ENCODE measurements at places on chromosomes 6 and 20.

DNA sequence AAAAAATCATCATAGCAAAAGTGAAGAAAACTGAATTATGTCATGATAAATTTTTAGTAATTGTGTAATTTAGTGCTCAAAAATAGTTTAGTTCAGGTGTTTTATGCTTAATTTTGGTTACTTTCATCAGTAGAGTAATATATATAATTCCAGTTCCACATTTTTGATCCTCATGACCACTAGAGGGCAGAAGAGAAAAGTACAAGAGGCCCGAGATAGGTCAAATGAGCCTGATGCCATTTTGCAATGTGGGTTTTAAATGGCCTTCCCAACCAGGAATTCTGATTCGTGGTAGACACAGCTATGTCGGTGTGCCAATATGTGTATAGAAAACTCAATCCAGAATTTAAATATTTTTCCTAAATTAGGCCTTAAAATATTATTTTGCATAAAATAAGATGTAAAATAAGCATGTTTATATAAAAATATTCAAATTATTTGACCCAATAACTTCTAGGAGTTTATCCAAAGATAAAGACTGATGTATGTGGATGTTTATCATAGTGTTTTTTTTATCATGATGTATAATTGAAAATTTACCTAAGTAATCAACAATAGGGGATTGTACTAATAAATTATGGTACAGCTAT, 159.7 kb upstream of the RPS6KA2 start:
- H3K27ac ChIP-seq = no peak overlapping the region
- no peaks in the 10 kb centered on the region for H3K4me1 ChIP-seq
- H3K27me3 ChIP-seq = no peaks in the 10 kb centered on the region
- DNase-seq = peak; percentile 27
- H3K36me3 ChIP-seq = no peaks in the 10 kb centered on the region
- H3K4me3 ChIP-seq = no peak overlapping the region

- H3K4me3 ChIP-seq = no peak overlapping the region
- no peaks in the 10 kb centered on the region for H3K4me1 ChIP-seq
- no peak overlapping the region for H3K27ac ChIP-seq
- no peaks in the 10 kb centered on the region for H3K27me3 ChIP-seq
- DNase-seq = no peak
- H3K36me3 ChIP-seq = no peaks in the 10 kb centered on the region
These were observed 108.4 kb upstream of the PTPN1 start for GRCh38 chr20:50401587-50402418.

- H3K27me3 ChIP-seq = no peaks in the 10 kb centered on the region
- H3K27ac ChIP-seq = no peak overlapping the region
These were observed 41.8 kb downstream of the SF3B5 start for GRCh38 chr6:144053601-144054000.

DNA sequence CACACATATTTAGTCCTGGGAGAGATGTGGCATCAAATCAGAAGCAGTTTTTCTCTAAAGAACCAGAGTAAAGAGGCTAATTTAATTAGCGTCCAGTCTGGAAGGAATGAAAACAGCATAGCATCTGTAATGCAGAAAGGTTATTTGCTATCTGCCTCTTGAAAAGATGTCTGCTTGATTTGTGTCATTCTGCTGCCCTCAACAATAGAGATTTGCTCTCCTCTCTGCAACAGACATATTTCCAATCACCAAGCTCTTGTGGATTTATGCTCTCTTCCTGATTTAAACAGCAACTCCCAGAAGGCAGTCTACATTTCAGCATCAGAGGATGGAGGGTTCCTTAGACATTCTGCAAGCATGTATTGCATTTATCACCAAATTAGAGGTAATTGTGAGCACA, 53.5 kb upstream of the AKAP12 start:
- no peak for DNase-seq
- no peaks in the 10 kb centered on the region for H3K36me3 ChIP-seq
- H3K4me3 ChIP-seq = no peak overlapping the region
- no peak overlapping the region for H3K27ac ChIP-seq
- no peaks in the 10 kb centered on the region for H3K27me3 ChIP-seq
- no peaks in the 10 kb centered on the region for H3K4me1 ChIP-seq

GRCh38 chr20:50089140-50089786, 23.7 kb downstream of the UBE2V1 start:
- H3K27ac ChIP-seq = no peak overlapping the region
- peaks cover 9% of the 10 kb centered on the region for H3K4me1 ChIP-seq
- H3K4me3 ChIP-seq = no peak overlapping the region

DNA sequence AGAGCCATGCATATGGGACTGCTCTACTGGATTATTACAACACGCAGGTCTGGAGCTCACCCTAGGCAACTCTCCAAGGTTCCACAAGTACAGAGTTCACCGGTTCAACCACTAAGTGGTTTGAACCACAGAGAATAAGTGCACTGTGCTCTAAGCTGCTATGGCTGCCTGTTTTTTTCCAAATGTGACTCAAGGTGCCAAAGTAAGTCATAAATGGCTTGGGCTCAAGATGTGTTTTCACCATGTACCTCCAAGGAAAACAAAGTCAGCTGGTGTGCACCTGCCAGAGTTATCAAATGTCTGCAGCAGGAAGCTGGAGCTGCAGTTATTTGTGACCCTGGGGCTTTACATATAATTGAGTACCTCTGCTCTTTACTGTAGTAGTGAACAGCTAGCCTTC, 76.7 kb downstream of the PREP start:
- H3K27me3 ChIP-seq = no peaks in the 10 kb centered on the region
- no peaks in the 10 kb centered on the region for H3K4me1 ChIP-seq
- H3K36me3 ChIP-seq = peaks cover 13% of the 10 kb centered on the region
- H3K4me3 ChIP-seq = no peak overlapping the region

- no peaks in the 10 kb centered on the region for H3K4me1 ChIP-seq
- H3K4me3 ChIP-seq = no peak overlapping the region
- H3K27me3 ChIP-seq = no peaks in the 10 kb centered on the region
- no peak overlapping the region for H3K27ac ChIP-seq
These were observed 224.7 kb upstream of the PLCB4 start for GRCh38 chr20:8844179-8844578.

DNA sequence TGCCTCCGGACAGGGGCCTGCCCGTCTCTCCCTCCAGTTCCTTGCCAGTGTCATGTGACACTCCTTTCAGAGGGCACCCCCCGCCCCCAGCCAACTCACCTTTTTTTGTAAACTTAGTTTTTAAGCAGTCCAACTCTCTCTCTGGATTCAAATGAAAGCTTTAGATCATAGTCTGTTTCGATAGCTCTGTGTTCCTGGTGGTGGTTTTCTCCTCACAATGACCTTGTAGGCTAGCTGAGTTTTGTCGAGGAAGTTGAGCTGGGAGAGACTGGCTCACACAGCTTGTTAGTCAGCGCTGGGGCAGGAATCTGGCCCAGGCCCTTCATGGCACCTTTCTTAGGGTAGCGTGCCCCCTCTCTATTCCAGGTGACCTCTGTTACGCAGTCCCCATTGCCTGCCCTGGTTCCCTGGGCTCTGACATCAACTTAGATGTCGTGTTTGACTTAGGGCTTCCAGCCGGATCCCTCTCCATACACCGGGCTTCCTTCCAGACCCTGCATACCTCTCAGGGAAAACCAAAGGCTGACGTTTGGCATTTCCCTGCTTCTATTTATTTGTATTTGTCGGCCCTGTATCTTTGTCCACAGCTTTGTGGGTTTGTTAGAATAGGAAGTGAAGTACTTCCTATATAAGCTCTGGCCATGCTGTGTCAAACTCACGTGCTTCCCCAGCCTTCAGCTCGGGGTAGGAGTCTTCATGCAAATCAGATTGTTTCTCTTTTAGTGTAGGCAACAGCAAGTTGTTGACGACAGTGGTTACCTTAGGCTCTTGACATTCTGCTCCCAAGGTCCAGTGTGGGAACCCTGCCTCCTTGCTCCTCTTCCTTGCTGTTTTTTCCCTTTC, 12.7 kb downstream of the IGF2R start:
- no peaks in the 10 kb centered on the region for H3K36me3 ChIP-seq
- H3K27me3 ChIP-seq = no peaks in the 10 kb centered on the region
- peak overlapping the region; percentile 45 for H3K27ac ChIP-seq
- no peak overlapping the region for H3K4me3 ChIP-seq
- DNase-seq = no peak
- H3K4me1 ChIP-seq = peaks cover 9% of the 10 kb centered on the region

DNA sequence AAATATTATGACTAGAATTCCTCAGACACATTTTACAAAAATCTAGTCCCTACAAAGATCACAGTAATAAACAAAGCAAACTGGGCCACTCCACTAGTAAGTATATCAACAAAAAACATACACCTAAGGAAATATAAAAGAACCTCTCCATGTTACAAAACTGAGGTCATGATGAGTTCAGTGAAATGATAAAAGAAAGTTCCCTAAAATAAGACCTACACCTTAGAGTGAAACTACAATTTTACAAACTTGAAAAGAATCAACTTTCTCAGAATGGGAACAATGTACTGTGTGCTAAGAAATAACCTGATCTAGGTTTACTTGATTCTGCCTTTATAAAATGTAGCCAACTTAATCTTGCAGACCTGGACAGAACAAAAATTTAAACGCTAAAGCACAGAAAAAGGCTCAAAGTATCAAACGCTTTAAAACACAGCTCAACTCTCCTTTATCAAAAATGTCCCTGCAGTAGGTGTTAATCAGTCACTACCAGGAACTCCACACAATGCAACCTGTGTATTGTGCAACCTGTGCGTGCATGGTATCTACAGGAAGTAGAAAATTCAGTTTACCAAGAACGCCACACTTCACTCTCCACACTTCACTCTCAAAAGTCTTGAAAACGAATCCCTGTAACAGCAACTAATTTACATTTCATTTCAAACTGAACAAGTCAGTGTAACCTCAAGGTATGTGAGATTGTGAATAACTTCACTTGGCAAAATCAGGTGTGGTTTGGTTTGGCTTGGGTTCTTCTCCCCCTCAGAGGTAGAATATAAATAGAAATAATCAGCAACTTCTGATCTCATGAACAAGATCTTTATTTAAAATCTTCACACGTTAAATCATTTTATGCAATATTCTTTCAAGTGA, 1.8 kb downstream of the RALGAPA2 start:
- DNase-seq = peak; percentile 75
- H3K4me3 ChIP-seq = peak overlapping the region; percentile 88
- H3K27ac ChIP-seq = peak overlapping the region; percentile 85
- H3K27me3 ChIP-seq = no peaks in the 10 kb centered on the region

GRCh38 chr6:137095651-137096238, 51.0 kb upstream of the IL20RA start:
- no peaks in the 10 kb centered on the region for H3K27me3 ChIP-seq
- H3K4me1 ChIP-seq = no peaks in the 10 kb centered on the region
- DNase-seq = no peak
- H3K36me3 ChIP-seq = no peaks in the 10 kb centered on the region

DNA sequence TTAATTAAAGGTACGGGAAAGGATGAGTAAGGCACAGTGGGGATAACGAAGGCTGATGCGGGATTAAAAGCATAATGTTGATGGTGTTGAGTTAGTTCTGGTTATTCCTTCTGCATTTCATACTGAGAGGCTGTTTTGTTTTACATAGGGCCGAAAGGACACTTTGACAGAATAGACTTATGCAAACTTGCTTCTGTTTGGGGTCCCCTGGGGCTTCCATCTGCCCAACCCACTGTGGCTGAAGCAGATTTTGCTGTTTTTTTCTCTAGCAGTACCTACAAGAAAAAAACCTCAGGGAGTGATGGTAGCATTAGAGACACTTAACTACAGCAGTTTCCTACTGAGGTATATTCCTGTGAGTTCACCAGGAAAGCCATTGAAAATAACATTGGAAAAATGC, 136.1 kb upstream of the SUPT3H start:
- no peak overlapping the region for H3K27ac ChIP-seq
- H3K4me1 ChIP-seq = no peaks in the 10 kb centered on the region
- H3K4me3 ChIP-seq = no peak overlapping the region

DNA sequence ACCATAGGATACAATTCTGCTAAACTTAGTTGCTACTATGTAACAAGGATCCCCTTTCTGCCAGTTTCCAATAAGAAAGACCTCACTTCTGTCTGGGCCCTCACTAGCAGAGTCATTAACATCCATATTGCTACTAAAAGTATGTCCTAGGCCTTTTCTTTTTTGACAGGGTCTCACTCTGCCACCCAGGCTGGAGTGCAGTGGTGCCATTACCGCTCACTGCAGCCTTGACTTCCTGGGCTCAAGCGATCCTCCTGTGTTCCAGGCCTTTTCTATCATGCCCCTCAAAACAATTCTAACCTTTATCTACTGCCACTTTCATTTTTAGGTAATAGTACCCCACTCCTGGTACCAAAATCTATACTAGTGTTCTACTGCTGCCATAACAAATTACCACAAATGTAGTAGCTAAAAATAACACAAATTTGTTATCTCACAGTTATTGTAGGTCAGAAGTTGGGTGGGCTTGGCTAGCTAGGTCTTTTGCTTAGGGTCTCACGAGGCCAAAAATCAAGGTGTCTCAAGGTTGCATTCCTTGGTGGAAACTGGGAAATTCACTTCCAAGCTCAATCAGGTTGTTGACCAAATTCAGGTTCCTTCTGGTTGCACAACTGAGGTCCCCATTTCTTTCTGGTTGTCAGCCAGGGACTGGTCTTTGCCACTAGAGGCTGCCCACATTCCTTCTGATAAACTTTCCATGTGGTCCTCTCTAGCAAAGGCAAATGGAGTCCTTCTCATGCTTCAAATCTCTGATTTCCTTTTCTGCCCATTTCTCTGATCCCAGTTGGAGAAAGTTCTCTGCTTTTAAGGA, 3.0 kb downstream of the CSNK2A1 start:
- peaks cover 17% of the 10 kb centered on the region for H3K4me1 ChIP-seq
- no peak for DNase-seq

DNA sequence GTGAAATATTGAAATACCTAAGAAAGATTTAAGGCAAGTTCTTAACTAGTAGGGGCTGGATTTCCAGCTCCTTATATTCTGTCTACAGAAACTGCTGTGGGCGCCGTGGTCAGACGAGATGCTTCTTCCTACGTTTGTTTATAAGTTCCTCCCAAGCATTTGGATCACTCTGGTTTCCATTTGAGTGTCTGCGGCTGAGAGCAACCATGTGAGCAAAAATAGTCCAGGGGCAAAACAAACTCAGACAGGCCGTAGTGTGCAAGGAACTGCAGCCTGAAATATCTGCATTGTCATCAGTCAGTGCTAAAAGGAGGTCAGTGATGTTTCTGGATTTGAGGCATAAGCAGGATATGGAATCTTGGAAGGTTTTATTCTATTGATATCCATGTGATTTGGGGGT, 485.9 kb upstream of the JAG1 start:
- H3K27ac ChIP-seq = no peak overlapping the region
- no peak overlapping the region for H3K4me3 ChIP-seq
- DNase-seq = peak; percentile 29
- no peaks in the 10 kb centered on the region for H3K4me1 ChIP-seq
- H3K27me3 ChIP-seq = no peaks in the 10 kb centered on the region
- no peaks in the 10 kb centered on the region for H3K36me3 ChIP-seq

DNA sequence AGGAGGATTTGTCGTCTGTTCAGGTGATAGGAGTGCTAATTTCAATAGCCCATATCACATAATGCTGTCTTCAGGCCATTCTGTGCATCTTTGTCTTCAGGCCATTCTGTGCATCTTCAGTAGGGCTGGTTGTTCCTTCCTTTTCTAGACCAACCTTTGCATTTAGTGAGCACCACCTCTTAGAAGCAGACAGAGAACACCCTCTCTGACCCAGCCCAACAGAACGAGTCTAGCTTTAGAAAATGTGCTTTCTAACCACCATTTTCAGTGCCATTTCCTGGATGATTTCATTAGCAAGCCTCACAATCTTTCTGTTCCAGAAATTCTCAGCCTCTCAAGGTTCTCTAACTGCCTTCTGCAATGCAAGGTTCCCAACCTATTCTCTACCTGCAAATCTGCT, 215.3 kb upstream of the KCNQ5 start:
- no peaks in the 10 kb centered on the region for H3K27me3 ChIP-seq
- no peak overlapping the region for H3K27ac ChIP-seq
- no peak overlapping the region for H3K4me3 ChIP-seq
- no peaks in the 10 kb centered on the region for H3K4me1 ChIP-seq

- no peak overlapping the region for H3K4me3 ChIP-seq
- no peaks in the 10 kb centered on the region for H3K27me3 ChIP-seq
- no peaks in the 10 kb centered on the region for H3K36me3 ChIP-seq
- no peak overlapping the region for H3K27ac ChIP-seq
- no peaks in the 10 kb centered on the region for H3K4me1 ChIP-seq
These were observed 92.7 kb upstream of the DTNBP1 start for GRCh38 chr6:15755526-15755925.
